ENCODE measurements at places on chromosomes 2 and 18.

- DNase-seq: no peak
These were observed 71.5 kb upstream of the DSG1 start for GRCh38 chr18:31246460-31246859.

- DNase-seq: no peak
These were observed 10.2 kb upstream of the TTC27 start for GRCh38 chr2:32617599-32618189.

- DNase-seq: no peak
These were observed 49.9 kb upstream of the GALR1 start for GRCh38 chr18:77199707-77200106.

- no peak for DNase-seq
These were observed 288.0 kb downstream of the TDRD15 start for GRCh38 chr2:21411741-21412140.

GRCh38 chr18:38368246-38368645 lies 802.6 kb upstream of the CELF4 start:
- peak; percentile 14 for DNase-seq

Data from kidney tubule cell (primary cell).